Common myeloid progenitor, CD34-positive (primary cell): ENCODE measurements at places on chromosomes 4 and X.

DNA sequence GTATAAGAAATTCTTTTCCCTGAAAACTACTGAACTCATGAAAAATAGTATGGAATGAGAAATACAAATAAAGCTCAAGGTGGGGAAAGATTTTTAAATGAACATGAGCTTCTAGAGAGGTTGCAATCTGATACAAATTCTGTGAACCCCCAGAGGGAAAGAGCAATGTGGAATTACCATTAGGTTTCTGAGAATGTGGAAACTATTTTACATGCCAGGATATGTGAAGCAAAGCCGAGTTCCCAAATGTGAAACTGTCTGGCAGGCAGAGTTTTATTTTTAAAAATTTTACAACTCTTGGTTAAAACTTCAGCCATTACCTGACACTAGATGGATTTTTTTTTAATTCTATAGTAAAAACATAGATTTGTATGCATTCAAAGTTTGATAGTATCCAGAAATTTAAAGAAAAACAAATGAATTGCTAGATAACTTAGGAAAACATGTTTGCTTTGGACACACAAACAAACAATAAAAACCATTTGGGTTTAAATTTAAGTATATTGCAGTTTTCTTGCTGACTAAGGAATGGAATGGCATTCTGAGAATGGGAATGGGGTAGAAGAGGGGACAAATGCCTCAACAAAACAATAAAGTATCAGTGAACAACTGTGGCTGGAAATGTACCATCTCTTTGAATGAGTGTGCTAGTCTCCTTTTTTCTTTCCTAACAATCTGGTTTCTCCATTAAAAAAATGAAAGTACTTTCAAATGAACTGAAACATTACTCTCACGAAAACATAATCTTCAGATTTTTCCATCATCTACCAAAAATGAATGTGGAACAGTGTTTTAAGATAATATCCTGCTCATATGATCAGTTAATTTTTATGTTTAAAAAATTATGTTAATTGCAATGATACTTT, 99.6 kb downstream of the PCDH18 start:
- no peaks in the 10 kb centered on the region for H3K4me1 ChIP-seq
- no peak overlapping the region for H3K4me3 ChIP-seq
- H3K36me3 ChIP-seq, result no peaks in the 10 kb centered on the region
- no peak for DNase-seq

GRCh38 chr4:12118651-12119213, 690.0 kb upstream of the HS3ST1 start:
- peaks cover 6% of the 10 kb centered on the region for H3K4me1 ChIP-seq
- no peaks in the 10 kb centered on the region for H3K36me3 ChIP-seq
- peak; percentile 23 for DNase-seq
- H3K27me3 ChIP-seq, result no peaks in the 10 kb centered on the region
- H3K4me3 ChIP-seq, result no peak overlapping the region

- peak overlapping the region; percentile 51 for H3K27ac ChIP-seq
- H3K27me3 ChIP-seq, result no peaks in the 10 kb centered on the region
- H3K36me3 ChIP-seq, result no peaks in the 10 kb centered on the region
- H3K4me3 ChIP-seq, result no peak overlapping the region
- DNase-seq, result peak; percentile 97
These were observed 18.8 kb upstream of the TMSB4X start for GRCh38 chrX:12955882-12956703.

DNA sequence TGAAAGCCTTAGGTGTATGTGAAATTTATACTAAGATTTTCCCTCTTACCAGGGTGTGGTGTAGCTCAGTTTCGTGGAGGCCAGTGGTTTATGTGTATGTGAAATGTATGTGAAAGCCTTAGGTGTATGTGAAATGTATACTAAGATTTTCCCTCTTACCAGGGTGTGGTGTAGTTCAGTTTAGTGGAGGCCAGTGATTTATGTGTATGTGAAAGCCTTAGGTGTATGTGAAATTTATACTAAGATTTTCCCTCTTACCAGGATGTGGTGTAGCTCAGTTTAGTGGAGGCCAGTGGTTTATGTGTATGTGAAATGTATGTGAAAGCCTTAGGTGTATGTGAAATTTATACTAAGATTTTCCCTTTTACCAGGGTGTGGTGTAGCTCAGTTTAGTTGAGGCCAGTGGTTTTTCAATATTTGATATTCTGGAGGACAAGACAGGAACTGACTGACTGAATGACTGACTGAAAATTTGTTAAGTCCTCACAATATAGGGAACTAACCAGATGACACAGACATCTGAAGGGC, 143.7 kb downstream of the NEXMIF start:
- no peak for DNase-seq
- no peak overlapping the region for H3K27ac ChIP-seq
- H3K4me1 ChIP-seq, result no peaks in the 10 kb centered on the region
- H3K4me3 ChIP-seq, result no peak overlapping the region

GRCh38 chr4:78561677-78562076, 10.1 kb downstream of the ANXA3 start:
- no peak overlapping the region for H3K27ac ChIP-seq
- DNase-seq, result no peak
- no peak overlapping the region for H3K4me3 ChIP-seq
- no peaks in the 10 kb centered on the region for H3K4me1 ChIP-seq
- no peaks in the 10 kb centered on the region for H3K27me3 ChIP-seq

- no peaks in the 10 kb centered on the region for H3K27me3 ChIP-seq
- peaks cover 7% of the 10 kb centered on the region for H3K4me1 ChIP-seq
- no peak overlapping the region for H3K4me3 ChIP-seq
- H3K27ac ChIP-seq, result no peak overlapping the region
- DNase-seq, result no peak
These were observed 77.3 kb downstream of the TSPAN5 start for GRCh38 chr4:98581126-98581525.

GRCh38 chr4:76688619-76689144, 209.3 kb downstream of the SOWAHB start:
- peak overlapping the region; percentile 51 for H3K4me3 ChIP-seq
- H3K36me3 ChIP-seq, result no peaks in the 10 kb centered on the region
- DNase-seq, result no peak
- peaks cover 81% of the 10 kb centered on the region for H3K27me3 ChIP-seq
- H3K27ac ChIP-seq, result no peak overlapping the region

DNA sequence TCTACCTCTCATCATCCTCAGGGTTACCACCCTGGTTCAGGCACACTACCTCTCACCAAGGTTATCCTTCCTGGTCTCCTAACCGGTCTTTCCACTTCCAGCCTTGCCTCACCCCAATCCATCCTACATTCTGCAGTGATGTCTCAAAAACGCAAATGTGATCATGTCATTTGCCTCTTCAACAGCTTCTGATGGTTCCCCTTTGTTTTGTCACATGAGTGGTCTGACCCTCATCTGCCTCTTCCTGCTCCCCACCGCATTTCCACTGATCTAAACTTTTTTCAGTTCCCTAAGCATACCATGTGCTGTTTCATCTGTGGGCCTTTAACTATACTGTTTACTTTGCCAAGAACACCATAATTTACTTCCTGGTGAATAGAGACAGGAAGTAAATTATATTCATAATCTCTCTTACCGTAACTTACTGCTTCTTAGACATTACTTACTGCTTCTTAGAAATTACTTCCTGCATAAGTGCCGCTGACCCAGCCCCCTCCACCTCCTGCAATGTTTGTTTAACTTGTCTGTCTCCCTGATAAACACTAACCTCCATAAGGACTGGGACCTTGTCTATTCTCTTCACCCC, 27.1 kb upstream of the NSUN7 start:
- no peaks in the 10 kb centered on the region for H3K27me3 ChIP-seq
- no peaks in the 10 kb centered on the region for H3K36me3 ChIP-seq
- peak; percentile 87 for DNase-seq
- no peak overlapping the region for H3K4me3 ChIP-seq
- no peak overlapping the region for H3K27ac ChIP-seq
- peaks cover 34% of the 10 kb centered on the region for H3K4me1 ChIP-seq

DNA sequence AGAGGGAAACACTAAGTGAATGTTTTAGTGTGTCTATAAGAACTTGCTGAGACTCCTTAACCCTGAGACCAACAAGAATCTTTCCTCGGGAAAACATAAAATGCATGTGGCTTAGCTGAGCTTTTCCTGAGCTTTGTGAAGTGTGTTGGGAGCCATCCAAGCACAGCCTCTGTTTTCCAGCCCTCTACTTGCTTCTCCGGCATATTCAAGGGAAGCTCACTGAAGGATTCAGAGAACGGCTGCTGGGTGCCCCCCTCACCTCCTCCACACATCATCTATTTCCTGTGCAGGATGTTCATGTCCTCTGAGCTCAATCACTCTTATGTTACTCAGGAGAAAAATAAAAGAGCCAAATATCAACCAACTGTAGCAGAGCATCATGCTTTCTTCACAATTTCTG, 492.1 kb downstream of the IL15 start:
- no peaks in the 10 kb centered on the region for H3K27me3 ChIP-seq
- no peak overlapping the region for H3K27ac ChIP-seq
- H3K4me3 ChIP-seq, result no peak overlapping the region
- H3K36me3 ChIP-seq, result peaks cover 5% of the 10 kb centered on the region

GRCh38 chrX:24168807-24169206, 19.3 kb downstream of the ZFX start:
- H3K36me3 ChIP-seq, result peaks cover 7% of the 10 kb centered on the region
- no peaks in the 10 kb centered on the region for H3K27me3 ChIP-seq
- no peak overlapping the region for H3K27ac ChIP-seq
- H3K4me3 ChIP-seq, result no peak overlapping the region
- peaks cover 4% of the 10 kb centered on the region for H3K4me1 ChIP-seq

GRCh38 chrX:39688576-39689375, 409.0 kb downstream of the BCOR start:
- H3K4me3 ChIP-seq, result peak overlapping the region; percentile 32
- H3K4me1 ChIP-seq, result peaks cover 19% of the 10 kb centered on the region
- peaks cover 41% of the 10 kb centered on the region for H3K27me3 ChIP-seq
- H3K27ac ChIP-seq, result no peak overlapping the region

GRCh38 chrX:132751063-132751690, 207.3 kb downstream of the HS6ST2 start:
- peaks cover 6% of the 10 kb centered on the region for H3K4me1 ChIP-seq
- H3K27me3 ChIP-seq, result no peaks in the 10 kb centered on the region
- no peak for DNase-seq
- no peaks in the 10 kb centered on the region for H3K36me3 ChIP-seq
